ENCODE measurements at places on chromosomes 6 and 20. TPM values are rescaled to one million over a fixed set of nuclear protein-coding genes. Genes with fewer than 3 reads are reported as not detected.

Gene HLA-DPA1
- 39.1 TPM for total RNA-seq

DNA sequence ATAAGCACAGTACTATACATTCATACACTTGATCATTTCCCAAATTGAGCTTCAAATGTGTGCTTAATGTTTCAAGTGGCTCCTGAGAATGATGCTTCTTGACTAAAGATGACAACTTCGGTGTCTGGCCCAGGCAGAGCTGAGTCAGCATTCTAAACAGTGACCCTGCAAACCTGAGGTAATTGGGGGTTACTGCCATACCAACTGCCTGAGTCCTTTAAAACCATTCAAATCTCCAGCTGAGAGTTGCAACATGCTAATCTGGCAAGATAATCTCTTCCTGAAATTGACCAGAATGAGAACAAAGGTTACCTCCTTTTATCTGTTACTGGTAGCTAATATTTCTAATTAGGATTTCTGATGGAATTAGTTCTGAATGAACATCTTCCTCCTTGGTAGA, 8.2 kb downstream of the BACH2 start:
- no peak for DNase-seq
- no peak overlapping the region for H3K4me3 ChIP-seq
- no peak overlapping the region for H3K27ac ChIP-seq
- H3K4me1 ChIP-seq = peaks cover 92% of the 10 kb centered on the region
- H3K36me3 ChIP-seq = peaks cover 56% of the 10 kb centered on the region
- H3K27me3 ChIP-seq = no peaks in the 10 kb centered on the region

DNA sequence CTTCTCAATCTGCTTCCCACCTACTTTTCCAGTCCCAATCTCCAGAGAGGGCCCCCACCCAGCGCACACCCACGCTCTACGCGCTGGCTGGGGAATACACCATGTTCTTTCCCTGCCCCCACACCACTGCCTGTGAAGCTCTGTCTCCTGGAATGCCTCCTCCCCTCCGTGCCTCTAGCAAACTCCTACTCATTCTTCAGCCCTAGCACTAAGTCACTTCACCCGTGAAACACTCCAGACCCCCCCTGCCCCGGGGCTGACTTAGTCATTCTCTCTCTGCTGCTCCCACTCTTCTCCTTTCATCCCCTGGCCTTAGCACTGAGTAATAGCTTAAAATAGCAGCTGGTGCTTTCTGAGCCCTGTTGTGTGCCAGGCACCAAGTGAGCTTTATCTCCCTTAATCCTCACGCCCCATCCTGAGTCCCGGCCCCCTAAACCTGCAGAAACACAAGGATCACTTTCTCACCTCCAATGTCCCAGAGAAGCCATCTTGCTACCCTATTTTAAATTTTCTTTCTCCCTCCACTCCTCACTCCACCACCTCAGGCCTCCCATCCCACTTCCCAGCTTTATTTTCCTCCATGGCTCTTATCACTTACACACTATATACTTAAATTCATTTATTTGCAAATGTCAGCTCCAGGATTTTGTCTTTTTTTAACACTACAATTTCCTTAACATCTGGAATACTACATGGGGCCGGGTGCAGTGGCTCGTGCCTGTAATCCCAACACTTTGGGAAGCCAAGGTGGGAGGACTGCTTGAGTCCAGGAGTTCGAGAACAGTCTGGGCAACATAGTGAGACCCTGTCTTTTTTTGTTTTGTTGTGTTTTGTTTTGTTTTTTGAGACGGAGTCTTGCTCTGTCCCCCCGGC, 6.3 kb upstream of the PARD6B start:
- H3K4me1 ChIP-seq = peaks cover under 1% of the 10 kb centered on the region
- no peak for DNase-seq
- H3K27me3 ChIP-seq = peaks cover 3% of the 10 kb centered on the region
- H3K4me3 ChIP-seq = no peak overlapping the region
- H3K36me3 ChIP-seq = no peaks in the 10 kb centered on the region

GRCh38 chr20:63702751-63703470, 4.9 kb downstream of the ARFRP1 start:
- H3K27me3 ChIP-seq = no peaks in the 10 kb centered on the region
- H3K27ac ChIP-seq = no peak overlapping the region
- H3K36me3 ChIP-seq = peaks cover 27% of the 10 kb centered on the region
- H3K4me1 ChIP-seq = peaks cover 12% of the 10 kb centered on the region
- H3K4me3 ChIP-seq = no peak overlapping the region

GRCh38 chr6:39821742-39822532, 29.8 kb downstream of the DAAM2 start:
- no peak overlapping the region for H3K4me3 ChIP-seq
- no peaks in the 10 kb centered on the region for H3K36me3 ChIP-seq
- no peak overlapping the region for H3K27ac ChIP-seq
- no peaks in the 10 kb centered on the region for H3K27me3 ChIP-seq

DNA sequence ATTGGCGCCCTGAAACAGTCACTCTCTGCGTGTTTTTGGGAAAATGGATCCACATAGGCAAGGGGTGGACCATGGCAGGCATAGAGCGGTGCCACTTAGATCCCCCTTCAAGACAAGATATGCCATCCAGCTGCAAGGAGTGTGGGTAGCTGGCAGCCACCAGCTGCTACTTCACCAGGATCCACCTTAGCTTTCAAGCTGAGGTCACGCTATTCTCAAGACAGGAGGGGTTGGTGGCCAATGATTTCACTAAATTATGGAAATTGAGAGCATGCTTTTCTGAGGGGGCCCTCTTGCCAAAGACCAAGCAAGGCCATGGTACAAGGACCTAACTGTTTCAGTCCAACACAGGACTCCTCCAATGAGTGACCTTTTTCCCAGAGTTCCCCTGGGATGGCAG, 16.3 kb downstream of the HEBP2 start:
- no peak for DNase-seq
- no peak overlapping the region for H3K27ac ChIP-seq
- peaks cover 11% of the 10 kb centered on the region for H3K4me1 ChIP-seq

- peak overlapping the region; percentile 91 for H3K27ac ChIP-seq
- H3K27me3 ChIP-seq = no peaks in the 10 kb centered on the region
- H3K36me3 ChIP-seq = peaks cover 21% of the 10 kb centered on the region
- H3K4me3 ChIP-seq = peak overlapping the region; percentile 72
- peak; percentile 56 for DNase-seq
- peaks cover 86% of the 10 kb centered on the region for H3K4me1 ChIP-seq
These were observed 236.3 kb upstream of the ZNF217 start for GRCh38 chr20:53829724-53830521.

Gene PTCHD4
- total RNA-seq = not detected

- H3K36me3 ChIP-seq = no peaks in the 10 kb centered on the region
- H3K27me3 ChIP-seq = no peaks in the 10 kb centered on the region
- no peak overlapping the region for H3K27ac ChIP-seq
- H3K4me3 ChIP-seq = no peak overlapping the region
These were observed 91.2 kb downstream of the LCA5 start for GRCh38 chr6:79446006-79446405.

- no peak overlapping the region for H3K4me3 ChIP-seq
- H3K27me3 ChIP-seq = peaks cover 2% of the 10 kb centered on the region
- H3K4me1 ChIP-seq = no peaks in the 10 kb centered on the region
- no peaks in the 10 kb centered on the region for H3K36me3 ChIP-seq
- no peak for DNase-seq
- no peak overlapping the region for H3K27ac ChIP-seq
These were observed 44.0 kb upstream of the CAP2 start for GRCh38 chr6:17349427-17349826.

GRCh38 chr6:162964488-162965140, 236.8 kb downstream of the PACRG start:
- DNase-seq = no peak
- no peak overlapping the region for H3K4me3 ChIP-seq
- H3K36me3 ChIP-seq = no peaks in the 10 kb centered on the region

Gene PAX1
- not detected for total RNA-seq

DNA sequence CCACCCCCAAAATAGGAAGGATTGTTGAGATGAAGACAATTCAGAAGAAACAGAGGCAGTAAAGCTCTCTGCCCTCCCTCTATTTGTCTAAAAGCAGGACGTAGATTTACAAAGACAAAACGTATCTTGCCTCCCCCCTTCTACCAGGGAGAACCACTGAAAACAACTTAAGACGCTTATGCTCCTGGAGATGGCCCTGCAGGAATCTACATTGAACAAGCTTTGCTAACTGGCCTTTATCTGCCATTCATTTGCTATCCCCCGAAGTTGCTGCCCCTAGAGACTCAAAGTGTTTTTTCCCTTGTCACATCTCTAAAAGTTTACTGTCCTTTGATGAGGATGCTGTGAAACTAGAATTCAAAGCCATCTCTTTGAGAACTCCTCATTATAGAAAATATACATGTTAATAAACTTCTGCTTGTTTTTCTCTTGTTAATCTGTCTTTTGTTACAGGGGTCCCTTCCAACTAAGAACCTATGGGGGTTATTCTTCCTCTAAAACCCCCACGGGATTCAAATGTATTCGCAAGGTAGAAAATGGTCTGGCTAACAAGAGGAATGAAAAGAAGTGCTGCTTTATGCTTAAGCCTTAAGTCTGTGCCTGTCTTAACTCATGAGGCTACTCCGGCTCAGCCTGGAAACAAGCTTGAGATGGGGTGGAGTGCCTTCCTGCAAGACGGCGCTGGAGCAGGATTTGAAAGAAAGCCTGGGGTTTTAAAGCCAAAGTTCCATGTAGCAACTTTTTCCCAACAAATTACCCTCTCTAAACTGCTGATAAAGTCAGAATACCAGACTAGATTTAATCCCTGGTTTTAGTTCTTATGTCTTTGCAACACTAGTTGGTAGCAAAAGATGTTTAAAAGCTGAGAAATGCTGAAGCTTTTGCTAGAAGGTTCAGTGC, 88.0 kb downstream of the CLIC5 start:
- H3K27ac ChIP-seq = no peak overlapping the region
- no peaks in the 10 kb centered on the region for H3K27me3 ChIP-seq
- no peak overlapping the region for H3K4me3 ChIP-seq
- H3K4me1 ChIP-seq = peaks cover 11% of the 10 kb centered on the region

GRCh38 chr6:77987035-77987384, 334.2 kb downstream of the MEI4 start:
- no peak for DNase-seq
- no peak overlapping the region for H3K27ac ChIP-seq
- no peak overlapping the region for H3K4me3 ChIP-seq
- H3K4me1 ChIP-seq = no peaks in the 10 kb centered on the region
- H3K36me3 ChIP-seq = no peaks in the 10 kb centered on the region
- no peaks in the 10 kb centered on the region for H3K27me3 ChIP-seq

GRCh38 chr6:78251931-78252330, 599.1 kb downstream of the MEI4 start:
- H3K27me3 ChIP-seq = no peaks in the 10 kb centered on the region
- DNase-seq = no peak
- H3K27ac ChIP-seq = no peak overlapping the region
- H3K36me3 ChIP-seq = no peaks in the 10 kb centered on the region

DNA sequence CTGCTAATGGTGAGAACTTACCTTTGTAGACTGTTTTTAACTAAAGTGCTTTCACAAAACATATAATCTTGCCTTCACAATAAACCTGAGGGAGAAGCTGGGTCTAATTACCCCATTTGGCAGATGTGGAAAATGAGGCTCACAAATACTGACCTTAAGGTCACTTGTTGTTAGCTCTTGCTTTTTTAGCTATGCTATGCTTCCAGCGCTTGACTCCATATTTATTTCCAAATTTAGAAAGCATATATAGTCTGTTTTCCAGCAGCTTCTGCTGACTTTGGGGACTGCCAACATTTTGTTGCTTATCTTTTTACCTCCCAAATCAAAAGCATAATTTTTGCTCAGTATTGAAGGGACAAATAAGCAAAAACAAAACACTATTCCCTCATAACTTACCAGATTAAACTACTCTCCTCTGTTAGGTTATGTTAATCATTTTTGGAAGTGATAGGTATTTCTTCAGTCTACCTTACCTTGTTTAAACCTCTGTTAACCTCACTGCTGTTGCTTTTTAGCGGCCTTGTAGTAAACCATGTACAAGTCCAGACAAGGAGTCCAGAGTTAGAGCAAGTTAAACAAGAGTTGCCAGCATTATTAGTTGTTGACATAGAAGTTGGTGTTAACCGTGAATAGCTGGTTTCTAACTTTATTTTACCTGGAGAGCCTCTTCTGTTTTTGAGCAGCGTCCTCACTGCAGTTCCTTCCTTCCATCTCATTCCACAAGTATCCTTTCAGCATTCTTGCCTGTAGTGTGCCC, 4.9 kb upstream of the BTBD3 start:
- no peaks in the 10 kb centered on the region for H3K36me3 ChIP-seq
- DNase-seq = no peak
- H3K4me3 ChIP-seq = no peak overlapping the region

Gene SYCP2L
- total RNA-seq = 0.13 TPM

GRCh38 chr20:37890643-37891042, 12.3 kb upstream of the VSTM2L start:
- no peak overlapping the region for H3K4me3 ChIP-seq
- H3K4me1 ChIP-seq = no peaks in the 10 kb centered on the region
- no peak for DNase-seq
- H3K36me3 ChIP-seq = no peaks in the 10 kb centered on the region
- H3K27me3 ChIP-seq = no peaks in the 10 kb centered on the region

- H3K4me1 ChIP-seq = no peaks in the 10 kb centered on the region
- H3K36me3 ChIP-seq = no peaks in the 10 kb centered on the region
- DNase-seq = no peak
- no peak overlapping the region for H3K4me3 ChIP-seq
These were observed 29.2 kb downstream of the SLC22A23 start for GRCh38 chr6:3427687-3428085.

Gene ZGPAT
- 43.5 TPM for total RNA-seq

Measured in activated CD8-positive, alpha-beta T cell treated with anti-CD3 and anti-CD28 coated beads, Interleukin-2, amount 10 ng/mL, durations not matched to agents 7 days and 5 days (primary cell).